Activated naive CD4-positive, alpha-beta T cell treated with anti-CD3 and anti-CD28 coated beads, Interleukin-2, amount 50 U/mL, for 72 hours (primary cell): ENCODE measurements at places on chromosomes 5 and 9.

DNA sequence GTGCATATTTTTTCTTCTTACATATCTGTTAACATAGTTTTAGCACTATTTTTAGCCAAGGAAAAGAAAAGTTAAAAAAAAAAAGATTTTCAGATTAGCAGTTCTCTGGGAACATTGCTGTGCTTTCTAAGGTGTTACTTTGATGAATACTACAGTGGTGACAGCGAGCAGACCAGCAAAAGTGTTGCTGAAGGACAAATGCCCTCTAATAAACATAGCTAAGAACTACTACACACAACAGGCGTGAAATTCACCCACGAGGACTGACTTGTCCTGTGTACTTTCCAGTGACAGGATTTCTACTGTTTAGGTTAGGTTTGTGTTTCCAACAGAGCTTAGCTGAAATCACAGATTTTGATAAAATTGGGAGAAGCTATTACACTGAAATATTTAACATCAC is 153.8 kb downstream of the HCN1 start:
- no peak for DNase-seq

DNA sequence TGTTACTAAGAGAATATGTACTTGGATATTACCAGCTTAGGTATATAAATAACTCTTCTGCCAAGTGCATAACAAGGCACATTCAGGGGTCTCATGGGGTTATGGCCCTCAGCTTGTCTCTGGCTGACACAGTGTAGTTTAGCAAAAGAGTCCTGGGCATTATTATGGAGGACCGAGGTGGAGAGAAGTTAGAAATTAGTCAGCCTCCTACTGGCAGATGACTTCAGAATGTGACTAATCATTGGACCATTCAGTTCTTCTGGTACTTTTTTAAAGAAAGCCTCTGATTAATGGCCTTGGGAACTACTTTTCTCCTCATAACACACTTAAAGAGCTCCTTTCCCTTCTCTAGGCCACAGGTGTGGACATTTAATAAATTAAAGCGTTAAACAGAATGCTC is 178.9 kb downstream of the SH3GL2 start:
- DNase-seq: no peak

DNA sequence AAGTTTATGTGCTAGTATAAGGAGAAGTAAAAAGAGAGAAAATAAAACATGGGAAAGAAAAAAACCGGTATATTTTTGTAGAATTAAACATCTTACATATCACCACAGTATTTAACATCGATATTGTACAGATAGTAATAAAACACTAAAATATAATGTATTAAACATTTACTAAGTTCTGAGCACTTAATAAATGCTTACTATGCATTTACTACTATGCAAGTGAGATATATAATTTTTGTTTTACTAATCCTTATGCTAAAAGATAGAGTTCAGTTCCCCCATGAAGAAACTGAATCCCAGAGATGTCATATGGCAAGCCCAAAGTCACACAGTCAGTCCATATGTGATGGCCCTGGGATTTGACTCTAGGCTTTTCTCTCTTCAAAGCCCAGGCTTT is 51.1 kb downstream of the SH3TC2 start:
- DNase-seq: no peak

DNA sequence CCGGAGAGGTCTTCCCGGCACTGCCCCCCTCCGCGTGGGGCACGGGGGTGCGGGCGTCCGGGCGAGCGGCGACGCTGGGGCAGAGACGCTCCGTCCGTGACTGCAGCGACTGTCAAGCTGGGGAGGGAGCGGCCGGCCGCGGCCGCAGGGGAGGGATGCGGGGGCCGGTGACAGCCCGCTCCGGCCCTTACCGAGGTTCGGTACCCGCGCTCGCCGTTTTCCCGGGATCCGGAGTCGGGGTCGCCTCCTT is 400 bp downstream of the KDM4C start:
- no peak for DNase-seq
